ENCODE measurements at places on chromosomes 1 and 21. TPM values are rescaled to one million over a fixed set of nuclear protein-coding genes. Genes with fewer than 3 reads are reported as not detected.

Gene CFHR3
- 2.1 TPM for polyA plus RNA-seq

GRCh38 chr1:204971517-204972336 lies 71.3 kb upstream of the CNTN2 start:
- peak; percentile 34 for DNase-seq

- peak; percentile 67 for DNase-seq
These were observed 120.0 kb downstream of the SETD4 start for GRCh38 chr21:35940074-35940927.

DNA sequence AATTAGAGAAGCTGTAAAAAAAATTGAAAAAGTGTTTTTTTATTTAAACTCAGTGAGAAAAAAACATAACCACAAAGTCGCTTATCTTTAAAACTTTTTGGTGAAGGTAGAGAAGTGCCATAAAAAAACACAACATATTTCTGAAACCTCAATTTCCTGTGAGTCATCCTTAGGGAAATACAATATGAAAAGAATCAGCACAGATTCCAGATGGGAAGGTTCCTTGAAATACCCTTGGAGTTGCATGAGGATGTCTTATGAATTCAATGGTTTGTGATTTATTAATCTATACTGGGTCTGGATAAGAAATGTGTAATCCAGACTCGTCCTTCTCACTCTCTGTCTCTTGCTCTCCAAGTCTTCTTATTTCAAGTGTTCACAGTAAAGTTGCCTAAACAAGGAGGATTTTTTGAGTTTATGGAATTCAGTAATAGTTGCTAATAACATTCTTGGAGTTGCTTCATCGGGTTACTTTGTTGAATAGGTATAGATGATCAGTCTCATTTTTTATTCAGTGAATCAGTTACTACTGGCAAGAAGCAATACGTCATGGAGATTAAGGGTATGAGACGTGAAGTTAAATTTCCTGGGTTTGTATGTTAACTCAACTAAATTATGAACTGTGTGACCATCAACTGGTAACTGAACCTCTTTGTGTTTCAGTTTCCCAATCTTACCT lies 191.4 kb downstream of the KCNK2 start:
- DNase-seq = peak; percentile 73

Gene IGSF9
- 0.56 TPM for polyA plus RNA-seq

DNA sequence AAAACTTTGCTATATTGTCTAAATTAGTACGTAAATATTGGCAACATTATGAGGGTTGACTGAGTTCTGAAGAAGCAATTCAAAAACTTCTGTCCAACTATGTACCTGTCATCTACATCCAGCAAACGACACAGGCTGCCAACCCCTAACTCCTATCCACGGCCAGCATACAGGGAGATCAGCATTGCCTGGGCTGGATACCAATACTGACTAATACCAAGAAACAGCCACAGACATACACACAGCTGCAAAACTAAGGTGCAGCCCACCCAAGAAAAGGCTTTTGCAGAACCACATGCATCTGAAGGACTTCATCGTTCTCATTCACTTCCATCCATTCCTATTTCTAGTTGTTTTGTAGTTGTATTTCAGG lies 2.0 kb downstream of the KIAA0319L start:
- DNase-seq = no peak
